ENCODE measurements at places on chromosomes 1 and 21. TPM values are rescaled to one million over a fixed set of nuclear protein-coding genes. Genes with fewer than 3 reads are reported as not detected.

GRCh38 chr1:215704089-215704860 lies 137.2 kb downstream of the KCTD3 start:
- no peaks in the 10 kb centered on the region for H3K27me3 ChIP-seq
- H3K4me1 ChIP-seq, result no peaks in the 10 kb centered on the region
- no peaks in the 10 kb centered on the region for H3K36me3 ChIP-seq
- no peak for DNase-seq

- DNase-seq, result no peak
- no peak overlapping the region for H3K4me3 ChIP-seq
Measured at GRCh38 chr1:222940095-222940494, 125.3 kb downstream of the DISP1 start.

GRCh38 chr1:2216767-2217058 lies 11.4 kb upstream of the SKI start:
- H3K27me3 ChIP-seq, result no peaks in the 10 kb centered on the region
- no peaks in the 10 kb centered on the region for H3K36me3 ChIP-seq
- H3K4me3 ChIP-seq, result no peak overlapping the region
- peaks cover 29% of the 10 kb centered on the region for H3K4me1 ChIP-seq
- DNase-seq, result no peak
- H3K27ac ChIP-seq, result no peak overlapping the region

DNA sequence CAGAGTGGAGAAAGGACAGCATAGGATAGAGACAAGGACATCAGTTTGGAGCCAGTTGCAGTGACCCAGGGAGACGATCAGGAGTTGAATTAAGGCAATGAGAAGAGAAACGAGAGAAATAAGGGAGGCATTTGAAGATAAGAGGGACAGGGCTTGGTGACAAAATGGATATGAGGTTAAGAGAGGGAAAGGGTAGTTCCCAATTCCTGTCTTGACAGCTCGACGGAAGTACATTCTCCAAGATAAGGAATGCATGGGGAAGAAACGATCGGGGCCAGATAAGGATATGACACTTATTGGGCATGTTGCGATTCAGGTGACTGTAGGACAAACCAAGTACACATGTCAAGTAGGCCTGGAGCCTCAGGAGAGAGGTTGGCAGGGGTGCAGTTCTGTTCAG lies 18.7 kb upstream of the KCNN3 start:
- H3K4me1 ChIP-seq, result peaks cover 7% of the 10 kb centered on the region
- H3K27me3 ChIP-seq, result no peaks in the 10 kb centered on the region
- no peak overlapping the region for H3K27ac ChIP-seq

- no peaks in the 10 kb centered on the region for H3K36me3 ChIP-seq
- no peak overlapping the region for H3K27ac ChIP-seq
- no peaks in the 10 kb centered on the region for H3K4me1 ChIP-seq
- DNase-seq, result no peak
Measured at GRCh38 chr1:52769346-52770033, 43.2 kb downstream of the ZYG11B start.

- no peaks in the 10 kb centered on the region for H3K27me3 ChIP-seq
- no peak overlapping the region for H3K27ac ChIP-seq
- H3K4me3 ChIP-seq, result no peak overlapping the region
- DNase-seq, result no peak
- no peaks in the 10 kb centered on the region for H3K36me3 ChIP-seq
Measured at GRCh38 chr1:187959062-187959461, 1130.3 kb downstream of the PLA2G4A start.

DNA sequence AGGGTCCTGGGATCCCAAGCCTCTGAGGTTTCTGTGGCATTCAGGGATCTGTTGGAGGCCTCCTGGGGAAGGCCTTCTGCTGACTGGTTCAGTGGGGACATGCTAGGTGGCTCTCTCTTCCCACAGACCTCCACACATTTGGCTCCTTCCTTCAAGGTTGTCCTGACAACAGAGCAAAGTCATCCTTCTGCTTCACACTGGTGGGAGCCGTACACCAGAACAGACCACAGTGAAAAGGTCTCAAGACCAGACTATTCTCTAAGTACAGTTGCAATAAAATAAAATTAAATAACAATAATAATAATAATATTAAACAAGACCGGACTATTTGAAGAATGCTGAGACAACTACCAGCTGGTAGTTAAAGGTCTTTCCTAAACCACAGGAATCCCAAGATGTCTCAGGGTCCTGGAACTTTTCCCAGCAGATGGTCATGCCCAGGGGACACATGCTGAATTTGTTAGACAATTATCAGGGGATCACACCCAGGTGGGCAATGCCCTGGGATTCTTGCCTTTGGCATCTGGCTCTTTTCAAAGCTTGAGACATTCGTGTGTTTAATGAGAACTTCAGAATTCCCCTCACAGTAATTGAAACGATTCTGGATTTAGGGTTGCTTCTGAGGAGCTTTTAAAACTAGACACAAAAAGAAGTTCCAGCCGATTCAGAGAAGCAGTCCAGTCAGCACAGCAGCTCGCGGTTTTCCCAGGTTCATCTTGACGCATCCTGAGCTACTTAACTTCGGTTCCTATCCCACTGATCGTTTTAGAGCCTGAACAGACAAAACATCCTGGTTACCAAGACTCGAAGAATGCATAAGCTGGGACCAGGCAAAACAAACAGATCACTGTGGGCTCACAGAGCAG lies 22.9 kb downstream of the HTR1D start:
- no peaks in the 10 kb centered on the region for H3K4me1 ChIP-seq
- no peak overlapping the region for H3K4me3 ChIP-seq
- DNase-seq, result no peak
- H3K27me3 ChIP-seq, result no peaks in the 10 kb centered on the region

DNA sequence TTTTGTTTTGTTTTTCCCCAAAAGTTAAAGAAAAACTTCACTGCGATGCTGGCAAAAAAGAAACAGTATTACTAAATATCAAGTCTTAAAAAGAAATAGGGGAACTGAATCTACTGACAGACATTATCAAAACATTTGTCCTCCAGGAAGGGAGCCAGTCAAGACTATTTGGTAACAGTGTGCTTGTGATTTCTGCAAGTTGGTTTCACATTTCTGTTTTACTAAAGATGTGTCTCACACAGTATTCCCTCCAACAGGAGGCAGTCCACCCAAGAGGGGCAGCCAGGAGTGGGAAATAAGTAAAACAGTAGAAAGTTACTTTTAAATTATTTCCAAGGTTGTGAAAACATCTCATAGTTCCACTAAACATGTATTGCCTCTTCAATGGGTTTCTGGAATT lies 74.4 kb upstream of the SDC3 start:
- H3K4me3 ChIP-seq, result no peak overlapping the region
- peaks cover 26% of the 10 kb centered on the region for H3K36me3 ChIP-seq
- H3K27me3 ChIP-seq, result no peaks in the 10 kb centered on the region
- peaks cover 18% of the 10 kb centered on the region for H3K4me1 ChIP-seq
- DNase-seq, result no peak
- no peak overlapping the region for H3K27ac ChIP-seq

DNA sequence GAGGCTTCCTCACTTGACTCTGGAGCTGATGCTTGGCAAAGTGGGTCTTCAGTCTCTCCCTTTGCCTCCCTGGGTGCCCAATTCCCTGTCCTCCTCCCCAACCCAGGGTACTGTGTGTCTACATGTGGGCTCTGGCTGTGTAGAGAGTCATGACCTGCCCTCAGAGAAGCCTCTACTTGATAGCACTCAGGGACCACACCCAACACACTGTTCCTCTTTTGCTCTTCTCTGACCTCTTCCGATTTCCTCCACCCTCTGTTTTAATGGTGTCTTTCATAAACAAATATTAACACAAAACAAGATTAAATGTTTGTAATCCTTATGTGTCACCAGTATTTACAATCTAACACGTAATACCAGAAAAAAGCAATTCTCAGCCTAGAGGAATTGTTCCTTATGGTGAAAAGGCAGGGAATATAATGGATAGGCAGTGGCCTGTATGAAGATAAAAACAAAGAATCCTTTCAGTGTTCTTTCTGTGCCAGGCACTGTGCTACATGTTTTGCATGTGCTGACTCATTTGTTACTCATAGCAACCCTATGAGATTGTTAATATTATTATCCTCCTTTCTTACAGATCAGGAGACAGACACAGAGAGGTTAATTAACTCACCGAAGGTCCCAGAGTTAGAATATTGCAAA lies 58.2 kb downstream of the HSD3B1 start:
- peak overlapping the region; percentile 50 for H3K27ac ChIP-seq
- no peaks in the 10 kb centered on the region for H3K4me1 ChIP-seq
- H3K36me3 ChIP-seq, result no peaks in the 10 kb centered on the region
- H3K4me3 ChIP-seq, result no peak overlapping the region
- no peaks in the 10 kb centered on the region for H3K27me3 ChIP-seq

- H3K4me1 ChIP-seq, result no peaks in the 10 kb centered on the region
- no peaks in the 10 kb centered on the region for H3K36me3 ChIP-seq
- DNase-seq, result no peak
Measured at GRCh38 chr1:143672983-143673382, 298.8 kb downstream of the FAM72C start.

- H3K27ac ChIP-seq, result no peak overlapping the region
- no peak for DNase-seq
- H3K36me3 ChIP-seq, result no peaks in the 10 kb centered on the region
- H3K27me3 ChIP-seq, result no peaks in the 10 kb centered on the region
Measured at GRCh38 chr1:62397301-62397700, 39.5 kb upstream of the USP1 start.

GRCh38 chr1:225321784-225322183 lies 106.1 kb downstream of the LBR start:
- no peaks in the 10 kb centered on the region for H3K4me1 ChIP-seq
- H3K4me3 ChIP-seq, result no peak overlapping the region
- H3K27ac ChIP-seq, result no peak overlapping the region
- no peaks in the 10 kb centered on the region for H3K27me3 ChIP-seq

DNA sequence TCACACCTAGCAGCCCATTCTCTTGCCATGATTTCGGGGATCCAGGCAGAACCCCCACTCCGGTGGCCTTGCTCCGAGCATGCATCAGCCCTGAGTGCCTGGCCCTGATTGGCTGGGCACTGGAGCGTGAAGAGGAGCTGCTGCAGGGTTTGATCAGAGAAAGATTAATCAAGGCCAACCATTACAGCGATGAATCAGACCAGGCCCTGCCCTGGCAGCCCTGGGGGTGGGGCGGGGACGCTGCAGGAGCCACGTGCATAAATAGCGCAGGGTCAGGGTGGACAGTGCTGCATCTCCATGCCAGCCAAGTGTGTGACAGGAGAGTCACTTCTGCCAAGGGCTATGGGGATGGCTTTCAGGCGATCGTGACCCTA lies 3.4 kb upstream of the FAM131C start:
- no peaks in the 10 kb centered on the region for H3K36me3 ChIP-seq
- no peak for DNase-seq
- H3K4me3 ChIP-seq, result no peak overlapping the region
- no peak overlapping the region for H3K27ac ChIP-seq

- no peaks in the 10 kb centered on the region for H3K4me1 ChIP-seq
- DNase-seq, result peak; percentile 67
- H3K27me3 ChIP-seq, result no peaks in the 10 kb centered on the region
- no peak overlapping the region for H3K4me3 ChIP-seq
- no peak overlapping the region for H3K27ac ChIP-seq
Measured at GRCh38 chr1:24472527-24473251, 29.9 kb upstream of the RCAN3 start.

- no peak overlapping the region for H3K4me3 ChIP-seq
- no peaks in the 10 kb centered on the region for H3K27me3 ChIP-seq
- peak overlapping the region; percentile 63 for H3K27ac ChIP-seq
- no peak for DNase-seq
- H3K4me1 ChIP-seq, result peaks cover 8% of the 10 kb centered on the region
Measured at GRCh38 chr1:91725989-91726721, 159.8 kb downstream of the TGFBR3 start.

GRCh38 chr1:75583282-75583681 lies 27.6 kb downstream of the SLC44A5 start:
- DNase-seq, result no peak
- no peak overlapping the region for H3K27ac ChIP-seq
- no peak overlapping the region for H3K4me3 ChIP-seq
- no peaks in the 10 kb centered on the region for H3K27me3 ChIP-seq

DNA sequence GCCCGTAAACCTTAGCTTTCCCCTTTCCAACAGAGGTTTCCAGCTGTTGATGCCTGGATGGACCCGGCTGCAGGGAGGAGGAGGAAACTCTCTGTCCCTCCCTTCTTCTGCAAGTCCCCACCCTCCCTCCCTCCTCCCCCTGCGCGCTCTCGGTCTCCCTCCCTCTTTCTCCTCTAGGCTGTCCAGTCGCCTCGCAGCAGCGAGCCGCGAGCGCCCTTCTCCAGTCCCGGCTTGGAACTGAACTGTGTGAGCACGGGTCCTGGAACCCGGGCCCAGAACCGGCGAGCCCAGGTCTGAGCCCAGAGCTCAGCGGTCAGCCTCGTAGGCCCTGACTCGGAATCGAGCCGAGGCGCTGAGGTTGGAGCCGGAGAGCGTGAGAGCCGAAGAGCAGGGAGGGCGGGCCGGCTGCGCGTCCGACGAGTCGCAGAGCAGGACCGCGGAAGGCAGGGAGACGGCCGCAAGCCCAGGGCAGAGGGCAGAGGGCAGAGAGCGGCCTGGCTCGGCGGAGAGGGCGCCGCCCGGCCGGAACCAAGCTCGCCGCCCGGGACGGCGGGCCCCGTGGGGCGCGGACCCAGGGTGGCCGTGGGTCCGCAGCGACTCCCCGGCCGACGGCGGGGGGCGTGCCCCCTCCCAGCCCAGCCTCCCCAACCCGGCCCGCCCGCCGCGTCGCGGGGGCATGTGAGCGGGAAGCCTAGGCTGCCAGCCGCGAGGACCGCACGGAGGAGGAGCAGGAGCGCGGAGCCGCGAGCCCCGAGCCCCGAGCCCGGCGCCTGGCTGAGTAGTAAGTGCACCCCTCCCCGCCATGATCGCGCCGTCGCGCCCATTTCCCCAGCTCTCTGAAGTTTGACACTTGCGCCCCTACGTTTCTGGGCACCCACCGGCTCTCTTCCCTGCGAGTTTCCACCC lies at the start of gene SOX13:
Gene SOX13 (plus strand): TSS at position 185 of the 906 bp plus-strand sequence. CDS start 39,801 bp downstream, outside the sequence.
- H3K36me3 ChIP-seq, result no peaks in the 10 kb centered on the region
- peak within 1 kb of the TSS; percentile 66 for H3K4me3 ChIP-seq
- peak within 1 kb of the TSS; percentile 78 for H3K27ac ChIP-seq
- peaks cover 64% of the 10 kb centered on the region for H3K27me3 ChIP-seq
- DNase-seq, result peak; percentile 85

DNA sequence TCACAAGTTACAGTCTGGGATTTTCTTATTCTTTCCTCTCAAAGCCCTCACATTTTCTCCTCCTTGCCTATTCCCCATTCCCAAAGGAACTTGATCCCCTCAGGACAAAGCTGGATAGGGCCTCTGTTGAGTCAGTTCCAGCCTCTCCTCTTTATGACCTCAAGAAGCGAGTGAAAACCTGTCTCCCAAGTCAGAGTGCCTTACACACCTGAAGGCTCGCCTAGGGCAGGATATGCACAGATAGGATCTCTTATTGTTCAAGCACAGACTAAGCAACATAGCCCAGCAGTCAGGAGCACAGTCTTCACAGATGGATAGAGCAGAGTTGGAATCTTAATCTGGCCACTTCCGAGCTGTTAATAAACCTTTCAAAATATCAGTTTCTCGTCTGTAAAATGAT lies 60.8 kb upstream of the PRRC2C start:
- H3K36me3 ChIP-seq, result no peaks in the 10 kb centered on the region
- no peak for DNase-seq
- H3K4me1 ChIP-seq, result no peaks in the 10 kb centered on the region
- no peak overlapping the region for H3K27ac ChIP-seq
- H3K4me3 ChIP-seq, result no peak overlapping the region

The TLCD4 gene
- polyA plus RNA-seq, result 10.8 TPM

The SIPA1L2 gene
- 25.4 TPM for polyA plus RNA-seq

The PIK3R3 gene
- polyA plus RNA-seq, result 22.7 TPM

The REN gene
- polyA plus RNA-seq, result 0.22 TPM

The ADGRB2 gene
- polyA plus RNA-seq, result 15.3 TPM

The MPL gene
- polyA plus RNA-seq, result 1.1 TPM

The KAZN gene
- 29.2 TPM for polyA plus RNA-seq

The SAMSN1 gene
- polyA plus RNA-seq, result 1.7 TPM

The ZNF593OS gene
- polyA plus RNA-seq, result 1.1 TPM

The TNFRSF8 gene
- polyA plus RNA-seq, result 0.17 TPM

The FASLG gene
- polyA plus RNA-seq, result 0.37 TPM

The TMOD4 gene
- polyA plus RNA-seq, result 2.4 TPM

Measured in left lung (tissue), 14 donors.